ENCODE measurements at places on chromosomes 12 and 14.

GRCh38 chr12:105459760-105460330 lies 129.4 kb downstream of the C12orf75 start:
- no peaks in the 10 kb centered on the region for H3K4me1 ChIP-seq
- no peak for DNase-seq
- peaks cover 4% of the 10 kb centered on the region for H3K27me3 ChIP-seq

GRCh38 chr12:100919116-100919515 lies 124.5 kb downstream of the ANO4 start:
- H3K36me3 ChIP-seq = no peaks in the 10 kb centered on the region
- no peak overlapping the region for H3K27ac ChIP-seq
- no peak overlapping the region for H3K4me3 ChIP-seq
- DNase-seq = no peak
- H3K27me3 ChIP-seq = no peaks in the 10 kb centered on the region

- H3K27me3 ChIP-seq = no peaks in the 10 kb centered on the region
- H3K4me3 ChIP-seq = no peak overlapping the region
- no peak overlapping the region for H3K27ac ChIP-seq
Measured at GRCh38 chr12:130650131-130650530, 66.0 kb downstream of the RIMBP2 start.

DNA sequence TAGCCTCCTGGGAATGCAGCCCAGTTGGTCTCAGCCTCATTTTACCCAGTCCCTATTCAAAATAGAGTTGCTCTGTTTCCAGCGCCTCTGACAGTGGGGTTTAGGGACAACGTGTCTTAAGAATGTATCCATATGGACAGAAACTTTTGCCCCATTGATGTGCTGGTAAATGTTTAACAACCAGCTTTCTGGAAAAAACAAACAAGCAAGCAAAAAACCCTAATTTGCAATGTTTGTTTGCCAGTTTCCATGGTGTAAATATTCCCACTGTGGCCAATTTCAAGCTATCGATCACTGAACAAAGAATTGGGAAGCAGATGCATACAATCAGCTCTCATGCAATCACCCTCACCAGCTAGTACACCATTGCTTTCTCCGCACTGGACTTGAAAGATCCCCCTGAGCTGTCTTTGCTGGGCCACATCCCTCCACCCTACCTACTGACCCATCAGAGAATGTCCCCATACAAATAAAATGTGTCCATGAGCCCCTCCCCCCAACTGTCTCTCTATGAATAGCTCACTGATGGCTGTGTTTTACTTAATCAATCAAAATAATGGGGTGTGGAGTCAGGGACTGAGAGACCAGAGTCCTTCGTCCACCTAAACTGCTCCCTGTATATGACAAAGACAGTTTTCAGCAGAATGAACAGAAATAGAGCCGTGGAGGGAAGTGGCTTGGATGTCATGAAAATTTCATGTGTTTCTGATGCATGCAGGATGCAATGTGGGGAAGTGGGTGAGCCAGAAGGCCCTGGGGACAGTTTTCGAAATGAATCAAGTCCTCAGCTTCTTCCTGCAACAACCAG lies 40.8 kb downstream of the CCDC60 start:
- H3K27ac ChIP-seq = no peak overlapping the region
- DNase-seq = no peak
- H3K4me3 ChIP-seq = no peak overlapping the region
- H3K27me3 ChIP-seq = no peaks in the 10 kb centered on the region
